Progenitor cell of endocrine pancreas (in vitro differentiated cells): ENCODE measurements at places on chromosomes 1 and 21.

DNA sequence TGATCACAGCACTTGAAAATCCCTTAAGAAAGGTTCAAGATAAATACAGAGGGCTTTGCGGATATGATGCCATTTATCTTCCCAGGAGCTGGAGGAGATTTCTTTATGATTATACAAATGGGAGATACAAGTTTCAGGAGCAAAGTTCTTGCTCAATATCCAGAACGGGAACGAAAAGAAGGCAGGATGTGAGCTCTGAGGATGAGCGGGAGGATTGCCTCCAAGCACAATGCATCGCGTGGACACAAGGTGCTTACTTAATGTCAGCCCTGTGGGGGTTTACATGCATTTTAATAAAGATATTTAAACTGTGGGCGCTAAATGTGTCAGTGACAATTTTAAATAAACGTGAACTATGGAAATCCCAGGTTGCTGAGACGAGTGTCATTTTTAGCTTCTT, 59.0 kb downstream of the SYT6 start:
- no peak for DNase-seq

- DNase-seq, result no peak
Measured at GRCh38 chr1:54968551-54968950, 11.9 kb upstream of the TMEM61 start.

- no peak for DNase-seq
Measured at GRCh38 chr1:166379447-166379846, 212.6 kb upstream of the FAM78B start.

DNA sequence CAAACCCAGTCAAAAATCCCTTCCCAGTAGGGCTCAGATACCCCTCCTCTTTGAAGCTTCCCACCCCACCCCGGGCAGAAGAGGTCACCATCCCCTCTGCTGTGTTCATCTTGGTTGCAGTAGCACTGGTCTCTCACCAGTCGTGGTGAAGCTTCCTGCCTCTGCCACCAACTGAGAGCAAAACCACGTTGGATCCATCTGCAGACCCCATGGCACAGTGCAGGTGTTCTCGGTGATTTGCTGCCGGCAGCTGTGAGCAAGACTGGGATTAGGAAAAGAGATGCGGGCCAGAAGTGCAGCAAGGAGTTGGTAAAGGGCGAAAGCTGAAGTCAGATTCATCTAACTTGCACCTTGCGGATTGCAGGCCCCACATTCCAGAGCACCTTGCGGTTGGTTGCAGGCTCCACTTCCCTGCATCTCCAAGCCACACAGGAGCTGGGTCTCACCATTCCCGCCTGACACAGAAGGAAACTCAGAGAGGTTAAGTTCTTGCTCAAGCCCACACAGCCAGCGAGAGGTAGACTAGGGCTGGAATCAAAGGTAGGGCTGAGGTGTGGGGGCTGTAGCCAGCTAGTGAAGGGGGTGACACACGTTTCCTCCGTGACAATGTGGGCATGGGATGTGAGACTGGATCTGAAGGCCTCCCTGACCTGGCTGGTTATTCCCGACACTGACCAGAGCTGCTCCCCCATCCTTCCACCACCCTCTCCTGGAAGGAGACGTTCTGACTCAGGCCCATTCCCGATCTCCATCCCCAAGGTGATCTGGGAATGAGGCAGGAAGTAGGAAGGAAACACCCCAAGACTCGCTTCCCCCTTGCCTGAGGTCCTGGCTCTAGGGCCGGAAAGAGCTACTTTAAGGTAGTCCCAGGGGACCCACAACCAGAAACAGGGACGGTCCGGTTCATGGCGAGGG, 3.3 kb upstream of the FAM110D start:
- no peak for DNase-seq

DNA sequence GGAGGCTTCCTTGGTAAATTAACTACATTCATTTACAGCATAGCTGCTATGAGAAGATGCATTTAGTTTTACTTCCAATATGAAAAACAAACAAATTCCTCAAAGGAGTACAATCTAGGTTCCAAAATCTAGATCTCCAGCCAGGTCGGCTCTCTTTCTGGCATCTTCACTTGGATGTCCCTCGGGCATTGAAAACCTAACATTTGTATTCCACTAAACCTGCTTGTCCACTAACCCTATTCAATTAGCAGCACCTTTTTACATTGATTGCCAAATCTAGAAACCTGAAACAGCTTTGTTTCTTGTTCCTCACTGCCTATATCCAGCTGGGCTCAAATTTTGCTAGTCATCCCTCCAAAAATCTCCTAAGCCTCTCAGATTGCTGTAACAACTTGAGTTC, 14.3 kb upstream of the CXADR start:
- DNase-seq, result no peak

DNA sequence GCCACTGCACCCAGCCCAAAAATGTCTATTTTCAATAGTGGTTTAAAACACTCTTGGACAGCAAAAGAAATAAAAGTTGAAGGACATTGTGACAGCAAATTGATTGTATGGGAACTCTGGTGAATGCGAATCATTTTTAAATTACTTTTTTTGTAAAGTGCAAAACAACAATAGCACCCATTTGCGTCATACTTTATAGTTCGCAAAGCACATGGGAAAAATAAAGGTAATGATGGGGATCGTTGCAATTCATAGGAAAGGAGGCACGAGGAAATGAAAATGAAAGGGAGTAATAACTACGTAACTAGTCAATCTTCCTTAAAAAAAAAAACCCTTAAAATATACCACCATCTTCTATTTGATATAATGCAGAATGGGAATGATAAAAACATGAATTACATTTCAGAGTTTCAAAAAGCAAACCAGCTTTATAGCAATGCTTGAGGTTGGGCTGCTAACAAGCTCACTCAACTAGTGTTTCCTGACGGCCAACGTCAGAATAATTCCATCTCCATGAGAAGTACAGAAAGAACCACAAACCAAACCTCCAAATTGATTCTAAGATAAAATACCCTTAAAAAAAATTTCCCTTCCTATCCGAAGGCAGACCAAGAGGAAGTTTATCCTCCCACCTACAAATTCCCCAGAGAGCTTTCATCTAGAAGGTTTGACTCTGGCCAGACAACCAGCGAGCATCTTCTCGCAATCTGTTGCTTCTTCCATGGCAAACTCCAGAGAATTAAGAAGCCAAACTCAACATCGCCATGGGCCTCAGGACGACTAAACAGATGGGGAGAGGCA, at the start of gene EDARADD:
TSS of gene EDARADD (plus strand) at position 606 of the 801 bp plus-strand sequence. CDS start at position 765, 159 bp downstream.
- no peak for DNase-seq

GRCh38 chr1:15423355-15424077, 13.8 kb downstream of the EFHD2 start:
- no peak for DNase-seq

DNA sequence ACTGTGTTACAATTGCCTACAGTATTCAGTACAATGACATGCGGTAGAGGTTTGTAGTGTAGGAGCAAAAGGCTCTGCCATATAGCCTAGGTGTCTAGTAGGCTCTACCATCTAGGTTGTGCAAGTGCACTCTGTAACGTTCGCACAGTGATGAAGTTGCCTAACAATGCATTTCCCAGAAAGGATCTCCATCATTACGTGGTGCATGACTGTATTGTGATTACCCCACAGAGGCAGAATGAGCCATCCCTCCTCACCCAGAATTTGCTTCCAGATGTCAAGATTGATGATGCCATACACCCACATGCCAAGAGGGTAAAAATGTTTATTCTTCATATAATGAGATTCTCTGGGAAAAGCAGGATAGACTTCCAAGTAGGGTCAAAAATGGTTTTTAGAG, 199.3 kb upstream of the CTTNBP2NL start:
- DNase-seq, result no peak

DNA sequence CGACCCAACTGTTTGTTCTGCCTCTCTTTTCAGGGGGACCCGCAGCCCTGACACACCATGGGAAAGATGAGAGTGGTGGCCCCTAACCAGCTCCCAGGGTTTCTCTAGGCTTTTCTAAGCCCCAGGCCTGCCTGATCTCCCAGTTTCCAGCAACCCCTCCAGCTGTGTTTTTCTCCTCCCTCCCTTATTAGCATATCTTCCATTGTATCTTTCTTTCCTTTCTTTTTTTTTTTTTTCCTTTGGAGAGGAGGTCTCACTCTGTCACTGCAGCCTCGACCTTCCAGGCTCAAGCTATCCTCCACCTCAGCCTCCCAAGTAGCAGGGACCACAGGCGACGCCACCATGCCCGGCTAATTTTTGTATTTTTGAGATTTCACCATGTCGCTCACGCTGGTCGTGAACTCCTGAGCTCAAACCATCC, 1.8 kb upstream of the CERS2 start:
- DNase-seq, result no peak
